ENCODE measurements at places on chromosomes 1 and 21. TPM values are rescaled to one million over a fixed set of nuclear protein-coding genes. Genes with fewer than 3 reads are reported as not detected.

SEMA4A gene
- total RNA-seq, result 0.15 TPM

GGPS1 gene
- total RNA-seq, result 28.3 TPM

CELA3B gene
- not detected for total RNA-seq

SLC30A10 gene
- not detected for total RNA-seq

OBSCN gene
- total RNA-seq, result 1.1 TPM

RAB25 gene
- 0.19 TPM for total RNA-seq

AXDND1 gene
- total RNA-seq, result not detected

HAO2 gene
- not detected for total RNA-seq

CFH gene
- 57.0 TPM for total RNA-seq

PRDM16 gene
- total RNA-seq, result 0.97 TPM

LINGO4 gene
- not detected for total RNA-seq

PLA2G2D gene
- total RNA-seq, result not detected

POU2F1 gene
- 2.2 TPM for total RNA-seq

S100A8 gene
- total RNA-seq, result not detected

CD1E gene
- not detected for total RNA-seq

APCS gene
- total RNA-seq, result not detected

VCAM1 gene
- 54.9 TPM for total RNA-seq

DLGAP3 gene
- 0.04 TPM for total RNA-seq

HSD3B1 gene
- not detected for total RNA-seq

CALML6 gene
- not detected for total RNA-seq

TBX15 gene
- total RNA-seq, result not detected
